ENCODE measurements at places on chromosomes 12 and 14.

DNA sequence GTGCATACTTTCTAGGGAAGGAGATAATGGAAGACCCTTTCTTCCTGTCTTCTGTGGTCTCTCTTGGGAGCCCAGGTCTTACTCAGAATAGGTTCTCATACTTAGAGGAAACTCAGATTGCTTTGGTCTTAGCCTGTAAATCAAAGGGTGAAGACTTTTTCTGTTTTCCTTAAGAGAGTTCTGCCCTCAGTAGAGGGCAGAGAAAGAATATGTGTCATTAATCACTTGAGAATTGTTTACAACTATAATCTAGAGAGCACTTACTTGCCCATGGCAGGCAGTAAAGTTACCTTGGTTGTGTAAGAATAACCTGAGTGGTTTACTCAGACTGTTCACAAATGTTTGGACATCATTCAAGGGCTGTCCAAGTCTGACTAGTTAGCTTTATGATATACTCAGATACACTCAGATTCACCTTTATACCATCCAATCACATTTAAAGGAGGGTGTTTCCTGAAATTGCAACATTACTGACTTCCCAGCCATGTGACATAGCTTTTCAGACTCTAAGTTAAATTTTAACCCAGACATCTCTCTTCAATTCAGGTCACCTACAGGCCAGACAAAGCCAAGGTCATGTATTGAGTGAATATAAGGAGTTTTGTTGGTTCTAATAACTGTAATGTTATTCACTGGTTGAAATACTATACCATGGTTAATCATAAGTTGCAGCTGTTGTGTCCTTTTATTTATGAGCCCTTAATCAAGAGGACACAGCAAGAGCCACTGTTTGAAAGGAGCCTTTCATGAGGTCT, 372.2 kb downstream of the RAD51B start:
- DNase-seq: no peak

DNA sequence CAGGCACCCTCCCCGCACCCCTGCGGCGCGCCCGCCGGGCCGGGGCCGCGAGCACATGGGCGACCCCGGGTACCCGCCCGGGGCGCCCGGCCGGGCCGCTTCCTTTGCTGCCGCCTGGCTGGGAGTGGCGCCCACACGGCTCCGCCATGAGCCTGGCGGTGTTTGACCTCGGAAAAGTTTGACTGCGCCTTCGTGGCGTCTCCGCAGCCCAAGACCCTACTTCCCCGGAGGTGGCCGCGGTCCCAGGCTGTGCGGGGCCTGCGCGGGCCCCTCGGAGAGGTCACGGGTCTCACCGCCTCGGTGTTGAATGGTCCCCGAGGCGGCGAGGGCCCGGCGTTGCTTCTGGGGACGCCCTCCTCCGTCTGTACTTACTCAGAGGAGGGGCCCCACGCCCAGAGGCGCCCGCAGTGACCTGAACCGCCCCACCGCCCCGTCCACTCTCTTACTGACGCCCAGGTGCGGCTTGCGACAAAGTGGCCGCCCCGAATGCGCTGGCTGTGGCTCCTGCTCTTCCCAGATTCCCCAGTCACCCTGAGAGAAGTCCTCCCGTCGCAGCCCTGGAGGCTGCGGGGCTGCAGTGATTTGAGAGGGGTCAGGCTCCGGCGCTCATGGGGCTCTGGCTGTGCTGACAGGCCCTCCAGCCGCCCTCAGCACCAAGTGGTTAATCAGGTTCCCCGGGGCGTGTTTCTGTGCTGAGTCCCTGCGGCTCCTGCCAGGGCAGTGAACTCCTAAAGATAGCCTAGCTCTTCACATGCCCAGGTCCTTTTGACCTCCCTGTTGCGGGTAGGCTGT, 5.8 kb downstream of the KMT5A start:
- peak; percentile 73 for DNase-seq

- DNase-seq: no peak
Measured at GRCh38 chr12:83153177-83153576, 466.5 kb downstream of the TMTC2 start.

GRCh38 chr12:110750784-110751461, 8.2 kb upstream of the PPP1CC start:
- DNase-seq: no peak

GRCh38 chr14:61712137-61712536, 16.8 kb downstream of the HIF1A start:
- no peak for DNase-seq

- DNase-seq: no peak
Measured at GRCh38 chr12:104719700-104720338, 238.3 kb downstream of the SLC41A2 start.

- no peak for DNase-seq
Measured at GRCh38 chr14:21653331-21653885, at the start of gene OR4E2. OR4E2 (plus strand) TSS chr14:21653835; CDS start chr14:21665083, 11,248 bp downstream.

- no peak for DNase-seq
Measured at GRCh38 chr12:49482095-49483051, 56.5 kb upstream of the KCNH3 start.

DNA sequence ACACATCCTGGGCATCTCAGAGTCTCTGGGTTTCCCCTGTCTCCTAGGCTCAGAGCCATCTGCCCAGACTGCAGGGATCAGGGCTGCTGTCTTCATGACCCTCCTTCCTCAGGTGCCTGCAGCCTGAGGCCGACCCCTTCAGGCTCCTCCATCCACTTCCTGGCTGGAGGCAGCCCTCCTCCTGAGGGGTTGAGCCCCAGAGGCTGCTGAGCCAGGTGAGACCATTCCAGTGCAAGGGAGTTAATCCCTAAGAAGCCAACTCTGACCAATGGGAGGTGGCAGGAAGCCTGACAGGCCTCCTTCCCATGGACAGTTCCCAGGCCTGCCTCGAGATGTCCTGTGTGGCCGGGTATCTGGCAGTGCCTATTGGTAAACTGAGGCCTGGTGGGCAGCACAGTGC, 8.4 kb upstream of the PPP4R4 start:
- no peak for DNase-seq

DNA sequence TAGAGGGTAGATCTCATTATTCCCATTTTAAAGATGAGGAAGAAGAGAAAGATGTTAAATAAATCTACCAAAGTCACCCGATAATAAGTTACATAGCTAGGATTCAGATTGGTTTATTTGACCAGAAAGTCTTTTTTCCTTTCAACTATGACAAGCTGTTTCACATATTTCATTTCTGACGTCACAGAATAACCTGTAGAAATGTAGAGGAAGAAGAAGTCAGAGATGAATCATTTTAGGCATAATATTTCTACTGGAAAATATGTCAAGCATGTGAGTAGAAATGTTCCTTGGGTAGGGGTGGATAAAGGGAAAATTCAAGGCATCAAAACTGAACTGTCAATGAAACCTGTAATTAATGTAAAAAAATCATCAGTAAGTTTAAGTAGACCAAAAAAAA, 107.0 kb downstream of the MGST1 start:
- DNase-seq: no peak

- no peak for DNase-seq
Measured at GRCh38 chr14:77682158-77682553, 25.7 kb downstream of the ALKBH1 start.

- no peak for DNase-seq
Measured at GRCh38 chr14:71741241-71741640, 191.0 kb upstream of the RGS6 start.

- no peak for DNase-seq
Measured at GRCh38 chr14:60184146-60184904, 19.1 kb upstream of the DHRS7 start.

GRCh38 chr12:54602661-54603060, 14.2 kb upstream of the PPP1R1A start:
- DNase-seq: no peak

All from activated CD8-positive, alpha-beta memory T cell treated with anti-CD3 and anti-CD28 coated beads for 24 hours (primary cell).